SJCRH30 (cell line): ENCODE measurements at places on chromosomes 2 and 18. TPM values are rescaled to one million over a fixed set of nuclear protein-coding genes. Genes with fewer than 3 reads are reported as not detected.

GRCh38 chr2:21599417-21599816 is 475.6 kb downstream of the TDRD15 start:
- H3K27me3 ChIP-seq, result no peaks in the 10 kb centered on the region
- no peaks in the 10 kb centered on the region for H3K4me1 ChIP-seq
- no peaks in the 10 kb centered on the region for H3K36me3 ChIP-seq
- DNase-seq, result no peak
- no peak overlapping the region for H3K4me3 ChIP-seq

DNA sequence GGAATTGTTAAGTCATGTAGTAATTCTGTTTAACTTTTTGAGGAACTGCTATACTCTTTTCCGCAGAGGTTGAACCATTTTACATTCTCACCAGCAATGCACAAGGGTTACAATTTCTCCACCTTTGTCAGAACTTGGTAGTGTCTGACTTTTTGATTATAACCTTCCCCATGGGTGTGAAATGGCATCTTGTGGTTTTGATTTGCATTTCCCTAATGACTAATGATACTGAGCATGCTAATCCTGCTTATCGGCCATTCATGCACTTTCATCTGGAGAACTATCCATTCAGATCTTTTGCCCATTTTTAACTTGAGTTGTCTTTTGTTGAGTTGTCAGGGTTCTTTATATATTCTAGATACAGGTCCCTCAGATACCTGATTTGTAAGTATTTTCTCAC is 47.2 kb downstream of the CYB5A start:
- no peak overlapping the region for H3K27ac ChIP-seq
- H3K4me3 ChIP-seq, result no peak overlapping the region
- no peaks in the 10 kb centered on the region for H3K36me3 ChIP-seq
- no peaks in the 10 kb centered on the region for H3K4me1 ChIP-seq
- no peaks in the 10 kb centered on the region for H3K27me3 ChIP-seq
- no peak for DNase-seq

- H3K36me3 ChIP-seq, result no peaks in the 10 kb centered on the region
- no peaks in the 10 kb centered on the region for H3K27me3 ChIP-seq
- no peak for DNase-seq
- no peak overlapping the region for H3K27ac ChIP-seq
These were observed 25.2 kb downstream of the TMEM163 start for GRCh38 chr2:134693359-134694330.

DNA sequence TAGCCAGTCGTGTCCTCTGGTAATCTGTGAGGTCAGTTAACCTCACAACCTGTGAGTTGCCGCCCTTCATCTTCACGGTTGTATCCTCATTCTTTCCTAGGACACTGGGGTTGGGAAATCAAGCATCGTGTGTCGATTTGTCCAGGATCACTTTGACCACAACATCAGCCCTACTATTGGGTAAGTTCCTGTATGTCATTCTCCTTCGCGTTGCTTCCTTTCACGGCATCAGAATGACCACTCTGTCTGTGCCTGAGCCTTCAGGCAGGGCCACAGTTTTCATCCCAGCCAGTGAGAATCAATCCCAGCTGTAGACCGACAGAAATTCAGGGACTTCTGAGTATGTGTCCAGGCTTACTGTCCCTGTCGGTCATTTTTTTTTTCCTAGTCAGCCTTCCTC is 67.1 kb downstream of the RAB31 start:
- no peak overlapping the region for H3K27ac ChIP-seq
- no peaks in the 10 kb centered on the region for H3K27me3 ChIP-seq
- H3K4me1 ChIP-seq, result no peaks in the 10 kb centered on the region
- no peak overlapping the region for H3K4me3 ChIP-seq
- DNase-seq, result no peak

The RAX gene
- not detected in 2 replicates for total RNA-seq

The RNF25 gene
- total RNA-seq, result 18.5 and 22.6 TPM in 2 replicates

The M1AP gene
- total RNA-seq, result not detected in 2 replicates

The FIGN gene
- 7.2 and 7.3 TPM in 2 replicates for total RNA-seq

The TSPYL6 gene
- 0.03 and 0.10 TPM in 2 replicates for total RNA-seq

The DNAJC27 gene
- 9.2 and 10.5 TPM in 2 replicates for total RNA-seq
